ENCODE measurements at places on chromosomes 5 and 9.

- no peak for DNase-seq
Observed at GRCh38 chr9:120935383-120935857, 8.8 kb upstream of the TRAF1 start.

DNA sequence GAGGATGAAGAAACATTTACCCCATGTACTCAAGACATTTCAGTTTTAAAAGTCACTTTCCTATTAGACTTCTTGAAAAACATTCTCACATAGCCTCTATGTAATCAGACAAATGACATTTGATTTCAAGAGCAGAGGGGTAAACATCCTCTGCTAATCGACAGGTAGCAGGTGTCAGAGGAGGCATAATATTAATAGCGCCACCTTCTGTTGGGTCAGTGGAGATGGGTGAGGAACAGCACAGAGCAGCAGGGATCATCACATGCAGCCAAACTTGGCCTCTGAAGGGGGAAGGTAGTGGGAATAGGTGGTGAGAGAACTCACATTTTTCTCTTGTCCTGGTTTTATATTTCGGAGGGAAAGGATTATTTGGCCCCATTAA is 3.3 kb upstream of the LSM11 start:
- no peak for DNase-seq

GRCh38 chr9:8809741-8810140 is 1010.2 kb upstream of the DMAC1 start:
- DNase-seq = no peak

DNA sequence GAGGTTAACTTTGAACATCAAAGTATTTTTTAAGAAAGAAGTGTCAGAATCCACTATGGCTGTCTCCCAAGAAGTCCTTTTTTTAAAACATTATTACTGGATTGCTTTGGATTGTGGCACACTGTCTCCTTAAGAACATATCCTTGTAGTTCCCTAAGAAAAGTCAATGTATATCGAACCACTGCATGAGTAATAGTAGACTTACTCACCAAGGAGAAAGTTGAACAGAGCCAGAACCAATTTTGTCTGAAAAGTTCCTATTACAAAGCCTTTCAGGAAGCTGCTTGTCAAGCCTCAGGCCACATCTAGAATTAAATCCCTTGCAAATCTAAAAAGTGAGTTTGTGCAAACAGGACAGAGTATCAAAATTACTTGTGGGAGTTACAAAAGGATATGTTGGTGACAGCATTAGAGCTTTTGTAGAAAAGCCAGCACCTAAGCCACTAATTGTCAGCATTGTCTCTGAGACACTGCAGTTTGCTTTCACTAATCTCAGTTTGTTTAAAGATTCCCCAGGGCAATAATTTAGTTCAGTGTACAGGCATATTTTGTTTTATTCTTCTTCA is 195.4 kb downstream of the MPDZ start:
- DNase-seq = no peak

DNA sequence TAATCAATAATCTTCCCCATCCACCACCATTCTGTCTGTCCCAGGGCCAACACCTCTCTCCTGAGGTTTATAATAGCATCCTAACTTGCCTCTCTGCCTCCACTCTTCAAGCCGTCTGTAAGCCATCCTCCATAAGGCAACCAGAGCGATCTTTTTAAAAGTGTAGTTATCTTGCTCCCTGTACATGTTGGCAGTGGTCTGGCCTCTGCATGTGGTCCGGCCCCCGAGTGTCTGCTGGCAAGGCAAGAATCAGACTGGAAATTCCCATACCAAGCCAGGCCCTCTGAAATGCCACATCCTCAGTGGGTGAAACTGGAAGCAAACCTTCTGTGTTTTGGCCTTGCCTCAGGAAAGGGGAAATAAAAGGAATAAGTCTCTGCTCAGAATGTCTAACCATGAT is 17.0 kb downstream of the TTLL11 start:
- no peak for DNase-seq

GRCh38 chr9:14687042-14687719 is 6.1 kb downstream of the ZDHHC21 start:
- no peak for DNase-seq

DNA sequence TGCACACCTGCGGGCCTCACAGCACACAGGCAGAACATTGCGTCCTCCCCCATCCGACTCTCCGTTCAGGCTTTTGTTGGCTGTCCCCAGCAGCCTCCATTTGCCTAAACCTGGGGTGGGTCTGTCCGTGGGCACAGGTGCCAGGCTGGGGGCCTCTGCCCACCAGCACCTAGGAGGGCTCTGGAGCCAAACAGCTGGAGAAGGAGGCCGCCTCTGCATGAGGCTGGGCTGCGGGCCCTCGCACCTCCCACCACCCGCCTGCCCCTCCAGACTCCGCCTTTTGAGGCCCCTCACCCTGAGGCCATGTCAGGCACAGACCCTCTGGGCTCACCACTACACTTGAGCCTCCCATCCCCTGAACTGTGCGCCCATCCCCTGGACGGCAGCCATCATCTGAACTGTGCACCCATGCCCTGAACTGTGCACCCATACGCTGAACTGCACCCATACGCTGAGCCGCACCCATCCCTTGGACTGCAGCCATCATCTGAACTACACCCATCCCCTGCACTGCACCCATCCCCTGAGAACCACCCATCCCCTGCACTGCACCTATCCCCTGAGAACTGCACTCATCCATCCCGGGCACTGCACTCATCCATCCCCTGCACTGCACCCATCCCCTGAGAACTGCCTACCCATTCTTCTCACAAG is 98.0 kb upstream of the OTULINL start:
- no peak for DNase-seq

- DNase-seq = no peak
Observed at GRCh38 chr5:37777432-37778130, 62.3 kb downstream of the GDNF start.

- no peak for DNase-seq
Observed at GRCh38 chr5:142437563-142437962, 112.7 kb upstream of the SPRY4 start.

DNA sequence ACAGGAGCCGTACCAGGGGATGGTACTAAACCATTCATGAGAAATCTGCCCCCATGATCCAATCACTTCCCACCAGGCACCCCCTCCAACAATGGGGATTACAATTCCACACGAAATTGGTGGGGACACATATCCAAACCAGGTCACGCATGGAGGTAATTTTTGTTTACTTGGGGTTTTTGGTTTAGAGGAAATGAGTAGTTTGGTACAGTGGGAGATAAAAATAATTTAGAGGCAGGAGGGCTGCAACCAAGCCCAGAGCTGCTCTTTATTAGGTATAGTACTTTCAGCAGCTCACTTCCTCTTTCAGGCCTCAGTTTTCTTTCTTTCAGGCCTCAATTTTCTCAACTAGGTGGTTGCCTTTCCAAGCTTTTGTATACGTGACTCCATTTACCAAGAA is 23.2 kb downstream of the PRUNE2 start:
- no peak for DNase-seq

DNA sequence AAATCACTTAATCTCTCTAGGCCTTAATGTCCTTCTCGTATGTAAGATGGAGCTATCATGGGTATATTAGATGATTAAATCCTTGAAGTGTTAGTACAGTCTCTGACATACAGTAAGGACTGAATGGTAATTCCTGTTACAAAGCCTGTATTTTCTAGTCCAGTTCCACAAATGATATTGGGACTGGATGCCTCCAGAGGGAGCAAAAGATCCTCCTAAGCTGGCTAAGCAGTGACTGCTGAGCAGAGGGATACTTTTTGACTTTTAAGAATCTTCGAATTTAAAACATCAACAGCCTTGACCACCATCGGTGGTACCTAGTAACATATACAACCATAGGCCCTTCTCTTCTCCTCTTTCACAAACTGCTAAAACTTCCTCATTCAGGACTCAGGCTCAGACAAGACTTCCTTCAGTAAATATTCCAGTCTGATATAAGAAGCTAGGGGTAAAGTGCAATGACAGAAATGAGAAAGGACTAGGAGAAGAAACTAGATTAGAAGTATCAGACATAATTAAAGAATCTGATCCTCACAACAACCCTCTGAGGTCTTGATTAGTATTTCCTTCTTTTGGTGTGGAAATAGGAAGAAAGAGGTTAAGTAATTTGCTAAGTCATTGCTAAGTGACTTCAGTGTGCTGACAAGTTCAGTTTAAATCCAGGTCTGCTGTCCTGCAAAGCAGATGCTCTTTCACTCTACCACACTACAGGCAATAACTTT is 13.9 kb downstream of the PTAR1 start:
- no peak for DNase-seq

DNA sequence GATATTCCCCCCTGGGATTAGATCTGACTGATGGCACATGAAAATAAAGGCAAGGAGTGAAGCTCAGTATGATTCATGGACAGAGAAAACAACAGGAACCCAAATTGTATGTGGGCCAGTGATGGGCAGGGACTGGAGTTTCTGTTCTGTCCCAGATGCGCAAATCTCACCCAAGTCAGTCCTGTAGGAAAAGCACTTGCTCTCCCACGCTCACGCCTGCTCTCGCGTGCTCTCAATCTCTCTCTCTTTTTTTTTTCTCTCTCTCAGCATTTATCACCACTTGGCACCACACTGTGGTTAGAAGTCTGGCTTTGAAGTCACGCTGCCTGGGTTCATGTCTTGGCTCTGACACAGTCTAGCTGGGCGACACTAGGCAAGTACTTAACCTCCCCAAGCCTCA is 106.5 kb upstream of the LRRTM2 start:
- DNase-seq = no peak

GRCh38 chr9:132234535-132234934 is 72.7 kb downstream of the NTNG2 start:
- no peak for DNase-seq

DNA sequence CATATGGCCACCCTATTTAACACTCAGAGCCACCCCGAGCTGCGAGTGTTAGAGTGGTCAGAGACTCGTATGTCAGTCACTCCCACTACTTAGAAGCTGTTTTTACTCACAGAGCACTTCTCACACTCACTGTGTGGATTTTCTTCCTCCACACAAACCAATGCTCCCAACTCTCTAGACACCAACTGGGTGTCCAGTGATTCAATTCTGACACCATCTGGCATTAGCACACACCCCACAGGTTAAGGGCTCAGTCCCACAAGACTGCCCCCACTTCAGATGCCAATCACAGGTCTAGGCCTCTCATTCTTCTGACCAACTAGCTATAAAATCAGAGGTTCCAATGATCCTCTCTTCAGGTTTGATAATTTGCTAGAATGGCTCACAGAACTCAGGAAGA is 174.8 kb downstream of the FANCC start:
- no peak for DNase-seq

DNA sequence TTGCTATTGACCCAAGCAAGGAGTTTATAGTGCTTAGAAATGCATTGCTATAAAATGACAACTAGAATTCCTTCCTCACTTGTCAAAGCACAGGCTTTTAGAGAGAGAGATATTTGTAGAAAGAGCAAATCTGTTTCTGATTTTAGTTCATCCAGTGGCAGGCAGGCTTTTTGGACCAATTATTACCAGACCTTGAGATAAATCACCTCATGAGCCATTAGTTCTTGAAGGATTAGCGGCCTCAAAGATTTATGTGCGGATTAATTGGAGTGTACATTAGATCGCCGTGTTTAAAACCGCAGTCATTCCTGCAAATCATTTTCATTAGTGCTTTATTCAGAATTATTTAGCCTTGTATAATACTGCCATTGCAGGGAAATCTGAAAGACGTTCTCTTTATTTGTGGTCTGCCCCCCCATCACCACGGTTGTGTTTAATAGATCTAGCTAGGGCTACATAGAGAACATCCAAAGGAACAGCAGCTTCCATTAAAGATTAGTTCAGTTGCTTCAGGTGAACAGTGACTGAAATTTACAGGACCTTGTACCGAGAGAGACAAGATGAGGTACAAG is 28.8 kb upstream of the TJP2 start:
- no peak for DNase-seq

- no peak for DNase-seq
Observed at GRCh38 chr5:174900240-174900865, 176.0 kb downstream of the MSX2 start.

DNA sequence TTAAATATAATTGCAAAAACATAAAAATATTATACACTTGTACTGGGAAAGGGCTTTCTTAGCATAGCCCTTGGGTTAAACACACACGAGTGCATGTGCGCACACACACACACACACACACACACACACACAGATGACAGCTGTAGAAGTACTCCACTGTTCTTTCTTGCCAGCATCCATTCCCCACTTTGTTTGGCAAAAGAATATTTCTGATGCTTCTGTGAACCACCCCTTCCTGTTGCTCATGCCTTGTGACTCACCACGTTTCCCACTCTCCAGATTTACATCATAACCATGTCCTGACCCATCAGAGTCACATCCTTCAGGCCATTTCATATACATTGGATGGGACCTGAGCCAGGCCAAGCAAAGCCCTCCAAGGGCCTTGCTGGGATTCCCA is 280.1 kb downstream of the DNAH5 start:
- no peak for DNase-seq

DNA sequence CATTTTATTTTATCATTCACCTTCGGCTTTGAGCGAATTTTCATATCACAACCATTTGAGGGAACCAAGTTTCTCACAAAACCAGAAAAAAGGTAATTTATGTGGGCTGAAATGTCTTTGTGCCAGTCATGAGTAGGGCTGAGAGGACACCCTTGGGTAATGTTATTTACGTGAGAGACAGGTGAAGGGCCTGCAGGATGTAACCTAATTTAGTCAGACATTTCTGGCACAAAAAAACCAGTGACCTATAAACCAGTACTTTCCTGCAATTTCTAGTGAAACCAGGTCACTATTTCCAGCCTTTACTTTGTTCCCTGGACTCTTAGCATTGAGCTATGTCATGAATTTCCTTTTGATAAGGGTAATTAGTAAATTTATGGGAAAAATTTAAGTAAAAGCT is 17.2 kb upstream of the CCDC112 start:
- no peak for DNase-seq

DNA sequence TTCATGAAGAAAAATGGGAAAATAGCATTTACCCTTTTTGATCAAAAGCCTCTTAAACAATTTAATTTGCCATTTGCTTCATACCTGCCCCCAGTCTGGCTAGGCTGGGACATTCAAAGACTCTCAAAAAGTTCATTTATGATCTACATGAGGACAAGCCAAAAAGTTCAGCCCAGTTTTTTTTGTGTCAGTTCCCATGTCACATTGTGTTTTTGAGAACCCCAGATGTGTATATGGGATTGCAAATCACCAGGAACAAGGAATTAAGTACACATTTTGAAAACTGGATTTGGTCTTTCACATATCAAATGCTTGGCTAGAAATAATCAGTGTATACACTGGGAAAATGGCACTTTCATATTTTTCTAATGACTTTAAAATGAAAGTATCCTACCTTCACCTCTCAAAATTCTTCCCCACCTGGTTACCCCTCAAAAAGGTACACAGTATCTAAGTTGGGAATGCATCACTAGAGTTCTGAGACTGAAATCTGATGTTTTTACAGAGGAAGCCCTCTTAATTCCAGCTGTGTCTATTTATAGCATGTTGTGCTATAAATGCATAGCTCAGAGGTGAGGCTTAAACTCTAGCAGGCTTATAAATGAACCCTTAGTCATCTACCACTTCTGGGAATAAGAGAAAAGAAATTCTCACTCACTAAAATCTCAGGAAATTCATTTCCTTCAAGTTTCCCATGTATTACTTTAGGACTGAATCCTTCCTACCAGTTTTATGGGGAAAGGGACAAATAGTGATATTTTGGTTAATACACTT is 9.3 kb downstream of the STOM start:
- DNase-seq = no peak

- DNase-seq = peak; percentile 62
Observed at GRCh38 chr5:181246276-181247049, 2.8 kb upstream of the RACK1 start.

- no peak for DNase-seq
Observed at GRCh38 chr5:16090270-16090669, 89.3 kb downstream of the MARCHF11 start.

- DNase-seq = no peak
Observed at GRCh38 chr5:160621526-160621925, 199.9 kb downstream of the PTTG1 start.
